ENCODE measurements at places on chromosomes 3 and 15. TPM values are rescaled to one million over a fixed set of nuclear protein-coding genes. Genes with fewer than 3 reads are reported as not detected.
A peak's percentile ranks its signal among the peaks of the same experiment; 100 is the strongest.

The GASK1A gene
- 1.9 TPM for polyA plus RNA-seq

The NR2E3 gene
- polyA plus RNA-seq, result not detected

The ITPKA gene
- 17.4 TPM for polyA plus RNA-seq

The TM4SF4 gene
- polyA plus RNA-seq, result not detected

The MYRIP gene
- 4.3 TPM for polyA plus RNA-seq

The ADAMTS7 gene
- polyA plus RNA-seq, result 0.97 TPM

The LAMB2 gene
- 84.1 TPM for polyA plus RNA-seq

The BHLHE40 gene
- polyA plus RNA-seq, result 26.5 TPM

The FANCD2OS gene
- polyA plus RNA-seq, result not detected

DNA sequence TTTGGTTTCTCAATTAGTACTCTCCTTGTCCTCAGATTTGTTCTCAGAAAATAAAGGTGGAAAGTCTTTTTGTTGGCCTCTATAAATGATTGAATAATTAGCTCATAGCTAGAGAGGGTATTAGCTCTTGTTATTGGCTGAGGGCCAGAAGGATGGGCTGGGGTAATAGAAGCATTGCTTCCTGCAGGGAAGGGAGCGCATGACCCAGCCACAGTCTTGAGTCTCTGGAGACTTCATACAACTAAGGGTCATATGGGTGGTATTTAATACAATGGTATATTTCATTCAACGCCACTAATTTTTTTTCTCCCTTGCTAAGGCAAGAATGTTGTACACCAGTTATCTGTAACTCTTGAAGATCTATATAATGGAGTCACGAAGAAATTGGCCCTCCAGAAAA, 8.4 kb downstream of the DNAJA4 start:
- DNase-seq, result no peak

GRCh38 chr3:36859494-36859893, 85.4 kb downstream of the TRANK1 start:
- DNase-seq, result no peak

DNA sequence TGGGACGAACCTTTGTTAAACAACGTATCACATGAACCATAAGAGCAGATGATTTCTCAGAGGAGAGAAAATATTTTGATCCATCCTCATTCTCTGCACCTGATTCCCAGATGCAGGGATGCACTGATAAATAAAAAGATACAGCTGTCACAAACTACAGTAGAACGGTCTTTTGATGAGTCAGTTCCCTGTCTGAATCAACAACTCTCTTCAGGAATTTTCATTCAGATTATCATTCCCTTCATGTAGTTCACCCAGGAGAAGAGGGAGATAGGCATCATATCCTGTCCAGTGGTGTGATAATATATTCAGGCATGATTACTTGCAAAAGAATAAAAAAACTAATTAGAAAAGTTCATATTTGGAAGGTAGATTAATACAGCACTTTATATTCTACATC, 521.5 kb downstream of the PYDC2 start:
- DNase-seq, result no peak

- DNase-seq, result no peak
Measured at GRCh38 chr15:83694015-83694414, 40.1 kb downstream of the ADAMTSL3 start.

DNA sequence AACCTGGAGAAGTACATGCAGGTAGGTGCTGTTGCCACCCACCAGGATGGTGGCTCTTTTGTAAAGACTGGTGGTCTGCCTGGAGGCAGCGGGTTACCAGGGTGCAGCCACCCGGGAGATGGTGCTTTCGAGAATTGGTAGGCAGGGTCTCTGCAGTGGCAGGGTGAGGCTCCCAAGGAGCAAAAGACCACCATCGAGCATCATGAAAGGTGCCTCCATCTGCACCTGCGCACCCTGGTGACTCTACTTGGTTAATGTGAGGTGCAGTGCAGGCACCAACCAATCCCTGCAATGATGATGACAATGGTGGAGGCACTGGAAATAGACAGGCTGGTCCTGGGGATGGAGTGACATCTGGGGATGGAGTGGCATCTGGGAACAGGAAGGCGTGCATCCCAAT, 236.7 kb downstream of the ADAMTS17 start:
- no peak for DNase-seq

DNA sequence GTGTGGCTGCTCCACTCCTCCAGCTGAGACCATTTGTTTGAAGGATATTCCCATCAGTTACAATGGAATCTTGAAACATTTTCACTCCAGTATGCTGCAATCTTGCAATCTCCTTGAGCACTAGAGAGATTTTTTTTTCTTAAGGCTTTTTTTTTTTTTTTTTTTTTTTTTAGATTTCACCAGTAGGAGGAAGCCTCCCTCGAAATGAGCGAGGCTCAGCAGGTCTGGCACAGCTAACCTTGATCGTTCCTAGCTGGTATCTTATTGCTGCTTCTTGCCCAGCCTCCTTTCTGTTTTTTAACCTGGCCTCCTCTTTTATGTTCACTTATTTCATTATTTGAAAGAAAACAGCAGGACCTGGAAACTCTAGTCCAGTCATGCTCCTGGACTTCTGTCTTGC, 48.1 kb downstream of the RAP2B start:
- DNase-seq, result peak; percentile 80

GRCh38 chr3:30749230-30749629, 142.8 kb downstream of the TGFBR2 start:
- DNase-seq, result no peak
